Cardiac septum (tissue), 1 donor: ENCODE measurements at places on chromosomes 7 and 10.
A peak's percentile ranks its signal among the peaks of the same experiment; 100 is the strongest.

DNA sequence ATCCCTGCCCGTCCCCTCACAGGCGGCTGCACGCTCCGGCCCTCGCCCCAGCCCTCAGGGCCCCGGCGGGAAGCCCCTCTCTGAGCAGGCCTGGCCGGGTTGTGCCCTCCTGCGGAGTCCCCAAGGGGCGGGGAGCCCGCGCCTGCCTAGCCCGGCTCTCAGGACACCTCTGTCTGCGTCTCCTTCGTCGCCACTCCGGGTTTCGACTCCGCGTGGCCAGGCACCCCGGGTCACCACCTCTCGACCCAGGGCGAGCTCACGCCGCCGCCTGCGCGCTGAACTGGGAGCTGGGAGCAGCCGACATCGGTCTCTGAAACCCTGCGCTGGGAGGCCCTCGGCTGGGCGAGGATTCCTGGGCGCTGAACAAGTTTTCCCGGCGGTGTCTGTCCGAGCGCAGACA is 6.2 kb upstream of the OGDHL start:
- DNase-seq = no peak

DNA sequence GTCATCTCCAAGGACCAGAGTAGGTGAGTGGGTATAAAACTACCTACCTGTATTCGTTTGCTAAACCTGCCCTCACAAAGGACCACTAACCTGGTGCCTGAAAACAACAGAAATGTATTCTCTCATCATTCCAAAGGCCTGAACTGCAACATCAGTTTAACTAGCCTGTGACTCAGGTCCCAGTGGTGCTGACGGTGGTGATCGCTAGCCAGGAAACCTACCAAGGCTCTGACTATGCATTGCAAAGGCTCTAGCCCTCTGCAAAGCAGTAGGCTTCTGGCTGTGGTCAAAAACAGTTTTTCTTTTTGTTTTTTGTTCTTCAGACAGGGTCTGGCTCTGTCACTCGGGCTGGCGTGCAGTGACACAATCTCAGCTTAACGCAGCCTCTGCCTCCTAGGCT is 107.5 kb downstream of the NPTX2 start:
- DNase-seq = no peak

DNA sequence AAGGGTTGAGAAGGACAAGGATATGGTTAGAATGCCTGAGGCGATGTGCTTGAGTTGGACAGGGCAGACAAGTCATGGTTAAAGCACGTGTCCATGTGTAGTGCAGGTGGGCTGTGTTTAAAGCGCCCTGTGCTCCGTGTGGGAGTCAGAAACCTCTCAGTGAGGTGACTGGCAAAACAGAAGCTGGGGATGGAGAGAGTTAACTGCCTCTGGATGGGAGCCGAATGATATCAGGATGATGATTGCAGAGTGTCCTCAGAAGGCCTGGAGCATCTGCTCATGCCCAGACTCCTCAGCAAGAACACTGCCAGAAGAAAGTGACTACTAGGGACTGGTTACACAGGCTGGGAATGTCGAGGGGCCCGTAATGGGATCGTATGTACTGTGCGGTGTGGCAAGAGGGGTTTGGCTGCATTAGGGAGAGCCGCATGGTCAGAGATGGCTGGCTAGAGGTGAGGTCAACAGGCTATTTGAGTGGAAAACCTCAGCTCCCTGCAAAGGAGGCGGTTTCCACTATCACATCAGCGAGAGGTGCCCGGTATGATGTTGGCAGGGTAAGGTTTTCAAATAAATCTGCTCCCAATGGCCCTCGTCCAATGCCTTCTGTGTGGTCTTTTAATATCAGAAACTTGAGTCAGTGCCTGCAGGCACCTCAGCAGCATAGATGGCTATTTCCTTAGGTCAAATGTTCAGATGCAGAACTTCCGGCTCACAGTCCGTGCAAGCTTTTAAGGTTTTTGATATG is 26.1 kb upstream of the MRC1 start:
- no peak for DNase-seq

- no peak for DNase-seq
Observed at GRCh38 chr7:713488-714230, 12.8 kb upstream of the DNAAF5 start.

GRCh38 chr7:94375691-94376090 is 19.0 kb upstream of the COL1A2 start:
- no peak for DNase-seq

GRCh38 chr7:131249003-131249402 is 78.7 kb upstream of the MKLN1 start:
- DNase-seq = no peak

DNA sequence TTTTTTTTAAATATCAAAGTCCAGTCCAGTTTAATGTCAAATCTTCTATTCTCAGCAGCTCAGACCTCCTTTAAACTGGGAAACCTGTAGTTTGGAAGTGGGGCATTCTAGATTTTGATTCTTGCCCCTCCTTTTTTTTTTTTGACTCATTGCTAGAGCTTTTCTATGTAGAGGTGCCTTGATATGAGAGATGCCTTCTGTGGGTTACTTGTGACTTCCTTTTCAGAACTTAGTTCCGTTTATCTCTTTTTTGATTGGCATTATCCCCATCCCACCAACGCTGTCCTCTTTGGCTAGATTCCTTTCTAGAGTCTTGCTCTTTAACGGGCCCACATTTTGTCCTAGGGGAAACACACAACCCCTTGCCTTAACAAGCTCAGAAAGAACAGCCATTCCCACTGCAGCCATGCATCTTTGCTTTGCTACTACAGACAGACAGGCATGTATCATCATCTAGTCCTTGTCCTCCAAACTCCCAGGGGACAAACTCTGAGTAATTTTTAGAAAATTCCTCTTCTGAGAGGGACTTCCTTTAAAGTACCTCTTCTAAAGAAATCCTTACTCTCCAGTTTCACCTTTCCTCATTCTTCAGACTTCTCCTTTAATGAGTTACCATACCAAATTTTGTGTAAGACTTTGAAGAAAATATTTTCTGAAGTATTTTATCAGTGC is 153.6 kb downstream of the PHF14 start:
- DNase-seq = no peak

DNA sequence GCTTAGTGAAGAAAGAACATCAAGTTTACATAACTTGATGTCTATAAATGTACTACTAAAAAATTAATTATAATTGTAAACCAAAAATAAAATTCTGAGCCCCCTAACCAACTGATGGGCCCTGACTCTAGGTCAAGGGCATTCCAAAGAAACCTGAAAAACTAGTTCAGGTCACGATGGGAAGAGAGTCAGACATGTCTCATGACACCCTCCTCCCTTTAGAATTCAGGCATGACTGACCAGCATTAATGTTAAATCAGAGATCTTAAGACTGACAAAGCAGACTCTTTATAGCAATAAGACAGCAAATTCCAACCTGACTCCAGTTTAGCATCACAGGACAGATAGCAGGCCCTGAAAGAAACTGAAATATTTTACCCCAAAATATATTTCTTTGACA is 21.6 kb upstream of the OTUD1 start:
- no peak for DNase-seq

- DNase-seq = no peak
Observed at GRCh38 chr7:87155788-87156187, 3.5 kb downstream of the DMTF1 start.

GRCh38 chr7:116571552-116571951 is 46.7 kb downstream of the CAV1 start:
- DNase-seq = no peak

DNA sequence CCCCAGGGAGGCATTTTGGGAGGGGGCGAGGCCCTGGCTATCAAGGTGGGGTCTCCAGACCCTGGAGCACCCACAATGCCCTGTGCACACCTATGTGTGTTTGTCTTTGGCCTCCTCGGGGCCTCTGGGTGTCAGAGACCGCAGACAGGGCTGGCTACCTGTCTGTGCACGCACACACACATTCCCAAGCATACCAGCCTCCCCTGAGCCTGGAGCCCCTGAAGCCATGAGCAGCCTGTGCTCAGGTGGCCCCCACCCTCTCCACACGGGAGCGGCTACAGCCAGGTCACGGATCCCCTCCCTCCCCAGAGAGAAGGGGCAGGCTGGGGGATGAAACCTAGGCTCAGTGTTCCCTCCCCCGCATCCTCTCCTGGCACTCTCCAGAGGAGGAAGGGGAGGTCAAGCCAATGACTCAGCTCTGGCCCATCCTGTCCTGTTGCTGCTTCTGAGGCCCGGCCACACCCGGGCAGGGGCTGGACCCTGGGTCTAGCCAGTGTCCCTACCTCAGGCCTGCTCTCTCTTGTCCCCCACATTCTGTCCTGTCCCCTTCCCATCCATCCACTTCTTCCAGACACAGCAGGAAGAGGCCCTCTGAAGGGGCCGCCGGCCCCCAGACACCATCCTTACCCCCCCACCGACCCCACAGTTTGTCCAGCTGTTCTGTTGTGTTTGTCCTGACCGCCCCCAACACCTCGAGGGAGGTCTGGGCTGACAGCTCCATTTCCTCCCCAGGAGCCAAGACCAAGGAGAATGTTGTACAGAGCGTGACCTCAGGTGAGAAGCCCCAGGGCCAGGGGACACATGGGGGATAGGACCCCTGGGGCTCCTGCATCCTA is 720 bp downstream of the SNCG start:
- DNase-seq = no peak

- peak; percentile 53 for DNase-seq
Observed at GRCh38 chr10:49627644-49628247, 13.9 kb downstream of the CHAT start.

DNA sequence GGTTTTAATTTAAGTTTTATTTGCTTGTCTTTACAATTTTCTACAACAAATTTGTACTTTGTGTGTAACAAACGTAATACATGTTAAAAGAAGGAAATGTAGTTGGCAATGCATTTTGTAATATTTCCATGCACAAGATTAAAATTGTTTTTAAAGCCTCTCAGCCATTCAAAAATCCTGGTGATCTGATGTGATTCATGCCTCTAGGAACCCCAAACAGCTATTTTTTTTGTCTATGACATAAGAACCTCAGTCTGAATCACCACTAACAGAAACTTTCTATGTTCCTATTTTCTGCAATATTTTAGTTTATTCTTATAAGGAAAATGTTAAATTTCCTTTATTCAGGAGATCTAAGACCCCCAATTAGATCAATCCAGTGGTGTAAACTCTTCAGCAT is 183.1 kb upstream of the YAE1 start:
- DNase-seq = no peak

DNA sequence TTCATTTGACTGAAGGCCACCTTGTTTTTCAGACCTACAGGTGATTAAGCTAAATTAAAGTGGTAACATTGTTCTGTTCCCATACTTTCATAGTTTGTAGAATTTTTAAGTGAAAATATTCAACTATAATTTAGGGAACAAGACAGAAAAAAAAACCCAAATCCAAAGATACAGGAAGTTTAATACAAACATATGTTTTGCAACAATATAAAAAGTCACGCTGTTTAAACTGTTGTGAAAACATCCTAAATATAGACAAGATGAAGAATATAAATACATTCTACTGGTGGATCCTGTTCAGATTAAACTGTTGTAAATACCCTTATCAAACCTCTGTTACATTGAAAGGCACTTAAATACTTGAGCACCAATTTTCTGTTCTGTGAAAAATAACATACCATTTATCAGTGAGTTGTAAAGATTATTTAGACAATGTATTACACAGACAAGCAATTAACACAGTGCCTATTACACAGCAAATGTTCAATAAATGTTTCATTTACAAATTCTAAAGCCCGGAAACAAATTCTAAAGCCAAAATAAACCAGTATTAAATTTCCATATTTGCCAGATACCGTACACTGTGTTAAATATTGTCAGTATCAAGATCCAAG is 14.2 kb downstream of the ASZ1 start:
- DNase-seq = no peak

DNA sequence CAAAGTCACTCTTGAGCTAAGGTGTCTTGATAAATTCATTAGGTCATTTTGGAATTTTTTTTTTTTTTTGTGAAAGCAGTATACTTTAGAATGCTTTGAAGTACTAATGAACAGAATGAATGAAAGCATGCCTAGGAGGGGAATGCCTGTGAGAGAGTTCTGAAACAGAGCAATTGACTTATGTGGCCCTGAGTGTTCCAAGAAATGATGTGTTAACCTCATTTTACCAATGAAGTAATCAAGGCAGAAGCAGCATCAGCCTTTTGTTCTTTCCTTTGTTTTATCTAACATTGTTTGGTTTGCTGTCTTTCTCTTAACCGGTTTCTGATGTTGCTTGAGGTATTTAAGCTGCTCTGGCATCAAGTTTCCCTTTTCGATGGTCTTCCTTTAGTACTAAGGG is 154.6 kb upstream of the HGF start:
- no peak for DNase-seq

GRCh38 chr10:112949875-112950507 is at the start of gene TCF7L2:
TSS of gene TCF7L2 (plus strand) at chr10:112950247. CDS start at chr10:112950757, 510 bp downstream.
- peak; percentile 96 for DNase-seq
